CD4-positive, alpha-beta T cell (primary cell): ENCODE measurements at places on chromosomes 7 and 10. TPM values are rescaled to one million over a fixed set of nuclear protein-coding genes. Genes with fewer than 3 reads are reported as not detected.

GRCh38 chr10:79084972-79085597, 16.3 kb downstream of the ZMIZ1 start:
- no peak for DNase-seq

GRCh38 chr7:1156782-1157535, 3.0 kb downstream of the ZFAND2A start:
- DNase-seq: no peak

GRCh38 chr7:74467876-74468275, 14.2 kb downstream of the GTF2IRD1 start:
- no peak for DNase-seq

The PNLIP gene
- not detected for total RNA-seq

The SCART1 gene
- 5.0 TPM for total RNA-seq

The COL17A1 gene
- total RNA-seq: not detected
